Thyroid gland (tissue), 4 donors: ENCODE measurements at places on chromosomes 3 and 15. TPM values are rescaled to one million over a fixed set of nuclear protein-coding genes. Genes with fewer than 3 reads are reported as not detected.

LSMEM2 gene
- total RNA-seq: not detected

WHAMM gene
- 8.8 TPM for total RNA-seq

CHRNB4 gene
- not detected for total RNA-seq

LRRC28 gene
- 45.3 TPM for total RNA-seq

OR4F6 gene
- total RNA-seq: not detected

SETMAR gene
- total RNA-seq: 33.4 TPM

SI gene
- not detected for total RNA-seq

IL17RB gene
- total RNA-seq: 0.88 TPM

GRCh38 chr3:138220788-138221187 is 33.7 kb downstream of the ARMC8 start:
- peaks cover 22% of the 10 kb centered on the region for H3K36me3 ChIP-seq
- H3K27ac ChIP-seq: no peak overlapping the region
- no peak for DNase-seq
- no peaks in the 10 kb centered on the region for H3K27me3 ChIP-seq
- H3K4me1 ChIP-seq: peaks cover 4% of the 10 kb centered on the region

DNA sequence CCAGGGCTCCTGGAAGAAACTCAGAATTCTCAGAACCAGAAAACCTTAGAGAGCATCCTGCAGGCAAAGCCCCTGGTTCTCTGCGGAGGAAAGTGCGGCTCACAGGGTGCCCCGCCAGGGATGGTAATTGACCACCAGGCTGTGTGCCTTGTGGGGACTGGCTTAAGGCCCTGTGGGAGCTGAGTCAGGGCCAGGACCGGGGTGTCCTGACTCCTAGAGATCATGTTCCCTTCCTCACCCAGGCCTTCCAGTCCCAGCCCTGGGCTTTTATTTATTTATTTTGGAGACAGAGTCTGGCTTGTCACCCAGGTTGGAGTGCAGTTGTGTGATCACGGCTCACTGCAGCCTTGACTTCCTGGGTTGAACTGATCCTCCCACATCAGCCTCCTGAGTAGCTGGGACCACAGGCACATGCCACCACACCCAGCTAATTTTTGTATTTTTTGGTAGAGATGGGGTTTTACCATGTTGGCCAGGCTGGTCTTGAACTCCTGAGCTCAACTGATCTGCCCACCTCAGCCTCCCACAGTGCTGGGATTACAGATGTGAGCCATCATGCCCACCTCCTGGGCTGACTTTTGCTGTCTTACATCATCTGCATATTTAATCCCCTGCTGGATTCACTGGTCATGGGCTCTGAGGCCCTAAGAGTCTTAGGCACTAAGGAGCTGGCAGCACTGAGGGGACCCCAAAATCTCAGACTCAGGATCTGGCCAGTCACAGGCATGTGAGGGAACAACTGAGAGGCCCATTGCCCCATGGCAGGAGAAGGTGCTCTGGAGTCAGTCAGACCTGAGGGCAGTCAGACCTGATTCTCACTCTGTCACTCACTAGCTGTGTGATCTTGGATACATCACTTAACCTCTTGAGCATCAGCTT is 20.4 kb upstream of the LAMP3 start:
- H3K27me3 ChIP-seq: no peaks in the 10 kb centered on the region
- no peak for DNase-seq
- no peak overlapping the region for H3K27ac ChIP-seq
- peaks cover 12% of the 10 kb centered on the region for H3K4me1 ChIP-seq

DNA sequence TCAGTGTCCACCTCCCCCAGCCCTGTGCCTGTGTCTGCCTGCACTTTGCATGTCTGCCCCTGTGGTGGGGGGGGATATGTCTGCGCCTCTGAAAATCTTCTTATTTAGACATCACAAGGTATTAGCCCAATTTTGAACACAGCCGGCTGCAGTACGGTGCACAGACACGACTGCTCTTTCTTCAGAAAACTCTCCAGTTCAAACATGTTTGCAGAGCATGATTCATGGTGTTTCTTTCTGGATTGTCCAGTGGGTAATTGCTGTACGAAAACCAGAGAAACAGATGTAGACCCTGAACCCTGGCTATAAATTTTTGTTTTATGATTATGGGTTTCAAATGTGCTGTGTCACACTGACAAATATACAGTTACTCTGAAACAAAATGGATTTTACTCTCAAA is 3.4 kb upstream of the RARB start:
- H3K4me1 ChIP-seq: peaks cover 20% of the 10 kb centered on the region
- no peaks in the 10 kb centered on the region for H3K27me3 ChIP-seq
- H3K27ac ChIP-seq: peak overlapping the region; percentile 14
- DNase-seq: no peak

DNA sequence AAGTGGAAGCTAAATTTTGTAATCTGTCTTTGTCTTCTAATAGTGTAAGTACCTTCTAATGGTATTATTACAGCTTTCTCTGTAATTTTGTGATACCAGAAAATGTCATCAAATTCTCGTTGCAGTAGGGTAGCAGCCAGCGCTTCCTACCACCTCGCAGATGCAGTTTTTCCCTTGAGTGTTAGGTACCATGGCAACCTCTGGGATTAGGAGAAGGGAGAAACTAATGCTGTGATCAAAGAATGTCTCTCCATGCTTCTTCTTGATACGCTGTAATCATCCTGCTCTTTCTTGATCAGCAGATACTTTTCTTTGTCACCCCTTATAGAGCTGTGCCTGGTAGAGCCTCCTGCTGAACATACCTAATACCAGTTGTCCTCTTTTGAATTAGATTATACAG is 27.7 kb downstream of the SRP14 start:
- H3K36me3 ChIP-seq: peaks cover 67% of the 10 kb centered on the region
- no peak overlapping the region for H3K4me3 ChIP-seq
- no peak for DNase-seq
- no peaks in the 10 kb centered on the region for H3K4me1 ChIP-seq
- no peak overlapping the region for H3K27ac ChIP-seq

- H3K27ac ChIP-seq: peak overlapping the region; percentile 61
- H3K4me3 ChIP-seq: no peak overlapping the region
- DNase-seq: no peak
- H3K36me3 ChIP-seq: no peaks in the 10 kb centered on the region
- no peaks in the 10 kb centered on the region for H3K27me3 ChIP-seq
Observed at GRCh38 chr3:149331396-149331795, 2.0 kb downstream of the TM4SF18 start.

- no peak overlapping the region for H3K4me3 ChIP-seq
- no peaks in the 10 kb centered on the region for H3K4me1 ChIP-seq
- H3K27ac ChIP-seq: no peak overlapping the region
- no peak for DNase-seq
- no peaks in the 10 kb centered on the region for H3K27me3 ChIP-seq
Observed at GRCh38 chr15:71545223-71545760, 265.1 kb upstream of the NR2E3 start.

- no peak overlapping the region for H3K27ac ChIP-seq
- no peak overlapping the region for H3K4me3 ChIP-seq
- no peak for DNase-seq
Observed at GRCh38 chr3:117786349-117786748, 1076.8 kb downstream of the TUSC7 start.

- DNase-seq: no peak
- no peaks in the 10 kb centered on the region for H3K36me3 ChIP-seq
- H3K4me3 ChIP-seq: no peak overlapping the region
- H3K4me1 ChIP-seq: peaks cover 44% of the 10 kb centered on the region
- H3K27me3 ChIP-seq: no peaks in the 10 kb centered on the region
Observed at GRCh38 chr3:125050488-125051090, 5.2 kb downstream of the HEG1 start.

GRCh38 chr3:59265566-59265965 is 215.7 kb upstream of the CFAP20DC start:
- H3K36me3 ChIP-seq: no peaks in the 10 kb centered on the region
- H3K4me3 ChIP-seq: no peak overlapping the region
- H3K27me3 ChIP-seq: no peaks in the 10 kb centered on the region
- peak; percentile 47 for DNase-seq
- H3K4me1 ChIP-seq: peaks cover 14% of the 10 kb centered on the region
- no peak overlapping the region for H3K27ac ChIP-seq

- no peaks in the 10 kb centered on the region for H3K27me3 ChIP-seq
- no peak for DNase-seq
- peaks cover 21% of the 10 kb centered on the region for H3K36me3 ChIP-seq
Observed at GRCh38 chr3:3133500-3133899, 6.8 kb downstream of the TRNT1 start.

DNA sequence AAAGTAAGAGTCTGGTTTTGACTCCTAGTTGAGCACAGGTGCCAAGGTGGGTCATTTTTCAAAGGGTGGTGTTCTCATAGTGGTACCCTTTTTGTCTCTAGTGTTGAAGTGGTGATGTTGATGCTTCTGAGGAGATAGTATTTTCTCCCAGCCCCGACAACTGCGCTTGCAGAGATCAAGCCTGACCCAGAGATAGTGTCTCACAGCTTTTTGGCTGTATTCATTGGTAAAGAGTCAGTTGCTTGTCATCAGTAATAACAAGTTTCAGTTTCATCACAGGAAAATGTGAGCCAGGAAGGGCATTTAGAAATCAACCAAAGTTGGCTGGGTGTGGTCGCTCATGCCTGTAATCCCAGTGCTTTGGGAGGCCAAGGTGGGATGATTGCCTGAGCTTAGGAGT is 139.3 kb downstream of the NFKBIZ start:
- H3K36me3 ChIP-seq: no peaks in the 10 kb centered on the region
- no peak for DNase-seq
- H3K27me3 ChIP-seq: no peaks in the 10 kb centered on the region
- no peak overlapping the region for H3K27ac ChIP-seq

- no peak overlapping the region for H3K27ac ChIP-seq
- H3K4me1 ChIP-seq: no peaks in the 10 kb centered on the region
- DNase-seq: no peak
- no peaks in the 10 kb centered on the region for H3K36me3 ChIP-seq
Observed at GRCh38 chr3:129702934-129703712, 96.6 kb upstream of the PLXND1 start.

DNA sequence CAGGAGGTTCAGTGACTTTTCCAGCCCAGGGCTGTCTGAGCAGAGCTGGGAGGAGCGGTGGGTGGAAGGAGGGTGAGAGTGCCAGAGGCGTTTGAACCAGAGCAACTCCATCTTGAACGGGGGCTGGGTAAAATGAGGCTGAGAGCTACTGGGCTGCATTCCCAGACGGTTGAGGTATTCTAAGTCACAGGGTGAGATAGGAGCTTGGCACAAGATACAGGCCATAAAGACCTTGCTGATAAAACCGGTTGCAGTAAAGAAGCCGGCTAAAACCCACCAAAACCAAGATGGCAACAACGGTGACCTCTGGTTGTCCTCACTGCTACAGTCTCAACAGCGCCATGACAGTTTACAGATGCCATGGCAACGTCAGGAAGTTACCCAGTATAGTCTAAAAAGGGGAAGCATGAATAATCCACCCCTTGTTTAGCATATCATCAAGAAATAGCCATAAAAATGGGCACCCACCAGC is 60.2 kb downstream of the ABTB1 start:
- no peaks in the 10 kb centered on the region for H3K36me3 ChIP-seq
- H3K4me1 ChIP-seq: peaks cover 31% of the 10 kb centered on the region
- H3K27me3 ChIP-seq: no peaks in the 10 kb centered on the region

GRCh38 chr15:95590533-95591044 is 739.9 kb upstream of the NR2F2 start:
- no peaks in the 10 kb centered on the region for H3K4me1 ChIP-seq
- no peak overlapping the region for H3K4me3 ChIP-seq
- no peaks in the 10 kb centered on the region for H3K36me3 ChIP-seq
- H3K27me3 ChIP-seq: no peaks in the 10 kb centered on the region

DNA sequence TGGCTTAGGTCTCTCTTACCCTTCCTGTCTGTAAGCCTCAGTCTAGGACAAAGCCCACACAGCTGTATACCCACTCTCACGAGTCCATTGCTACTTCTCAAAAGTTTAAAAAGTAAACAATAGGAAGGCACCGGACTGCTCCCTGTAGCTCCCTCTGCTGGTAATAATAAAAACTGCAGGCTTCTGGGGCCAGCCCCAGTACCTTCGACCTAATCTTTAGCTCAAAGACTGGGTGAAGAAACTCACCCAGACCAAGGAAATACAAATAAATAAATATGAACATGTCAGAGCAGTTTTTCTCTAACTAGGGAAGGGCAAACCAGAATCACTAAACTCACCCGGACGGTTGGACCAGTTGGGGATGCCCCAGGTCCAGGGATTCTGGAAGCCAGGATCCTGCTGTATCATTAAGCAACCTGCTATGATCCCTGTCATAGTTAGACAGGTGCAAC is 5.0 kb downstream of the FAM219B start:
- H3K4me1 ChIP-seq: peaks cover 3% of the 10 kb centered on the region
- no peak overlapping the region for H3K4me3 ChIP-seq
- H3K36me3 ChIP-seq: peaks cover 37% of the 10 kb centered on the region
- H3K27ac ChIP-seq: no peak overlapping the region
- peak; percentile 51 for DNase-seq

DNA sequence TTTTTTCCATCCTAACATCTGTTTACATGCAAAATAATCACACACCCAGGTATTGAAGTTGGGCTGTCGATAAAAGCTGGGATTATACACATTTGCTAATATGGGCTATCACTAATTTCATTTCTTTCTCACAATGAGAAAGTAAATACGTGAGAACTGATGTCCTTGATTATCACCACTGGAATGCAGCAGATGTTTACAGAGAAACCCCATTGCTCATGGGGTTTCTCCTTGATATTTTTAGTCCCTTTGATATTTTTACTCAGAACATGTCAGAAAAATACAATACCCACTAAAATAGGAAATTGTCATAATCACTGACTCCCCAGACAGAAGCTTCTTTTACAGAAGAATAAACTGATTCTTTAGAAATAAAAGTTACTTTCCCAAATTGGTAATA is 535.1 kb upstream of the CCDC54 start:
- no peaks in the 10 kb centered on the region for H3K27me3 ChIP-seq
- no peak overlapping the region for H3K27ac ChIP-seq
- H3K36me3 ChIP-seq: no peaks in the 10 kb centered on the region
- no peak overlapping the region for H3K4me3 ChIP-seq
- no peak for DNase-seq

DNA sequence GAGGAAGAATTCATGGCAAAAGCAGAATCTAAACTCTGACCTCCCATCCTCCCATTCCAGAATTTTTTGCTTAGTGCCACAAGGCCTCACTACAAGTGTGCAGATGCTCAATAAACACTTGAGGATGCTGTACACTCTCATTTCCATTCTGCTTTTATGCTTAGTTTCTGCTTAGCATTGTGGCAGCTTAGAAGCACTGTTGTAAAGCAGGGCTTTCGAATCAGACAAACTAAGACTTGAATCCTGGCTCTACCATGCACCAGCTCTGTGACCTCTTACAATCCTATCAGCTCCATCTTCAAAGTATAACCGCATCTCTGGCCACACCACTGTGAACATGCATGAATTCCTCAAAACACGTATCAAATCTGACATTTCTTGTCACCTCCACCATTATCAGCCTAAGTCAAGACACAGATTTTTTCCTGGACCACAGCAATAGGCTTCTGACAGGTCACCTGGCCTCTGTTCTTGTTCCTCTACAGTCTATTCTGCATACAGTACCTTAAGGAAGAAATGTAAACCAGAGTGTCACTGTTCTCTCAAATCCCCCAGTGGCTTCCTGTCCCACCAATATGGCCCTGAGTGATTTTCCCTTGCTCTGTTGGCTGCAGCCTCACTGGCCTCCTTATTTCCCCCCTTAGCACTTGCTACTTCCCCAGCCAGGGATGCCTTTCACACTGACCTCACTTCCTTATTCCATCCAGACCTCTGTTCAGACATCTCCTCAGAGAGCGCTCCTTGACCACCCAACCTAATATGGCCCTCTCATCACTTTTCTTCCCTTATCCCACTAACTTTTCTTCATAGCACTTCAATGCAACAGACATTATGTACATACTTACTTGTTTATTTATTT is 8.1 kb upstream of the PHC3 start:
- H3K27me3 ChIP-seq: no peaks in the 10 kb centered on the region
- no peak for DNase-seq
- no peak overlapping the region for H3K27ac ChIP-seq
- no peaks in the 10 kb centered on the region for H3K36me3 ChIP-seq
